ENCODE measurements at places on chromosomes 3 and 15. TPM values are rescaled to one million over a fixed set of nuclear protein-coding genes. Genes with fewer than 3 reads are reported as not detected.

DNA sequence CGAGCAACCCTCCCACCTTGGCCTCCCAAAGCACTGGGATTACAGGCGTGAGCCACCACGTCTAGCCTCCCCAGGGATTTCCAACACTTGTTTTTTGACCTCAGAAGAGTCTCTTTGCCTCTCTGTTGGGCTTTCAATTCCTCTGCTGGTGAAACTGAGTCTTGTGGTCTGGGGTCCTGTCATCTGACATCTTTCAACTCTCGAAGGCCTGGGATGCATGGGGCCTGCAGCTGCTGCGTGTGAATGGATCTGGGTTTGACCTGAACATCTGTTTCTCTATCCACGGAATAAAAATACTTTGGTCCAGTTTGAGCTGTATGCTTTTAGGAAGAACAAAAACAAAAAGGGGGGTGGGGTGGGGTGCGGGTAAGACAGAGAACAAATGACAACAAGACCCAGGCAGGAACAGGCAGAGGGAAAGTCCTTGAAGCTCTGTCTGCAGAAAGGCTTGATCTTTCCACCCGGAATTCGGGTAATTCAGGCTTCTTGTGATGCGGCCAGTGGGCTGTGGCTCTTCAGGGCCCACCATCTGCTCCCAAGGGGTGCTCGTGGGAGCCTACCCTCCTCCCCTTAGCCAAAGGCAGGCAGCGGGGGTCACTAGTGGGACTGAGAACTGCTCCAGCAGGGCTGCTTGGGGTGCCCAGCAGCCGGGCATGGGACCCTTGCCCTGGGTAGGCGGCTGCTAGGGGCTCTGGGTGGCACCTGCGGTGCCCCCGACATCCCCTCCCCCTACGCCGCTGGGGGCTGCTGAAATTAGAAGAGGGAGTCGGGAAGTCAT is 71.5 kb downstream of the SLC12A8 start:
- peak overlapping the region; percentile 43 for H3K4me3 ChIP-seq
- DNase-seq, result no peak
- no peaks in the 10 kb centered on the region for H3K27me3 ChIP-seq
- H3K36me3 ChIP-seq, result no peaks in the 10 kb centered on the region
- peak overlapping the region; percentile 80 for H3K27ac ChIP-seq
- peaks cover 63% of the 10 kb centered on the region for H3K4me1 ChIP-seq

GRCh38 chr3:43540624-43541023 is 81.2 kb downstream of the ANO10 start:
- H3K4me3 ChIP-seq, result no peak overlapping the region
- no peak overlapping the region for H3K27ac ChIP-seq
- no peaks in the 10 kb centered on the region for H3K36me3 ChIP-seq

Gene ZNF662
- 6.6 TPM for total RNA-seq

DNA sequence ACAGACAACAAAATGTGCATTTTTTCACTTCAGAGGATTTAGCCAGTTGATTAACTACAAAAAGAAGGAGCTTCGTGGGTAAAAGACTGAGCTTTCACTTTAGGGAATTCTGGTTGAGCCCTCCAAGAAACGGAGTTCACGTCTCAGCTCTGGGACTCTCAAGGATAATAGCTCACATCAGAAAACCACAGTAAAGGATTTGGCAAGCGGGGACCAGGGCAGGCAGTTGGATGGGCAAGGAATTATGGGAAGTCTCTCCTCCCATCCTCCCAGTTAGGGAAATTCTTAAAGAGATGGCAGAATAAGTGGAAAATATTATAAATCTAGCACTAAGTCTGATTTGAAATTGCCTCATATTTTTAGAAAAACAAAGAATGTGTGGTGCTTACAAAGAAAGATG is 188.3 kb upstream of the EOMES start:
- no peaks in the 10 kb centered on the region for H3K4me1 ChIP-seq
- no peaks in the 10 kb centered on the region for H3K36me3 ChIP-seq
- no peaks in the 10 kb centered on the region for H3K27me3 ChIP-seq

Gene EIF2A
- total RNA-seq, result 146 TPM

DNA sequence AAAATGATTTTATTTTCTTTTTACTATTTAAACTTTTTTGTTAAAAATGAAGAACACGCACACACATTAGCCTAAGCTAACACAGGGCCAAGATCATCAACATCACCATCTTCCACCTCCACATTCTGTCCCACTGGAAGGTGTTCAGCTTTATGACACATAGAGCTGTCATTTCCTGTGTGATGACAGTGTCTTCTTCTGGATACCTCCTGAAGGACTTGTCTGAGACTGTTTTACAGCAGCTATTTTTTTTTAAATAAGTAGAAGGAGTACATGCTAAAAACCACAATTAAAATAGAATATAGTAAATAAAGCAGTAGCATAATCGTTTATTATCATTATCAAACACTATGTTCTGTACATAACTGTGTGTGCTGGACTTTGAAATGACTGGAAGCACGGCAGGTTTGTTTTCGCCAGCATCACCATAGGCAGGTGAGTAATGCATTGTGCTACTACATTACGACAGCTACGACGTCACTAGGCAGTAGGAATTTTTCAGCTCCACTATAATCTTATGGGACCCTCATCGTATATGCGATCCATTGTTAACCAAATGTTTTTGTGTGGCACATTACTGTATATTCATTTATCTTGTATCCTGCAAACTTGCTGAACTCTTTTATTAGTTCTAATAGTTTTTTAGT is 72.8 kb downstream of the KLF15 start:
- no peak overlapping the region for H3K4me3 ChIP-seq
- no peak overlapping the region for H3K27ac ChIP-seq
- H3K36me3 ChIP-seq, result no peaks in the 10 kb centered on the region
- peaks cover 22% of the 10 kb centered on the region for H3K4me1 ChIP-seq
- DNase-seq, result no peak
- no peaks in the 10 kb centered on the region for H3K27me3 ChIP-seq

Gene LMAN1L
- not detected for total RNA-seq

Gene IQCF5
- not detected for total RNA-seq

Gene TMEM212
- total RNA-seq, result not detected

DNA sequence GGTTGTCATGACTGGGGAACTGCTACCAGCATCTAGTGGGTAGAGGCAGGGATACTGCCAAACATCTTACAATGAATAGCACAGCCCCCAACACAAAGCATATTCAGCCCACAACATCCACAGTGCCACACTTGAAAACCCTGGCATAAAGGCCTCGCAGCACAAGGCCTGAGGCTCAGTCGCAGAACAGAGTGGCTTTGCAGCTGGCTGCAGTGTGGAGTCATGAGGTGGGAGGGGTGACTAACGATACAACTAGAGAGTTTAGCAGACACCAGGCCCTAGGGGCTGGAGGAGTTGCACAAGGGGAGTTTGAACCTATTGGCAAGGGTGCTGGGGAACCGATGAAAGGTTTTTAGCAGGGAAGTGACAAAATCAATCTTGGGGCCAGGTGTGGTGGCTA is 32.1 kb downstream of the GRK7 start:
- DNase-seq, result no peak
- H3K27ac ChIP-seq, result peak overlapping the region; percentile 90
- H3K36me3 ChIP-seq, result no peaks in the 10 kb centered on the region
- no peak overlapping the region for H3K4me3 ChIP-seq
- peaks cover 31% of the 10 kb centered on the region for H3K4me1 ChIP-seq

Gene GRAMD2A
- total RNA-seq, result 7.4 TPM

DNA sequence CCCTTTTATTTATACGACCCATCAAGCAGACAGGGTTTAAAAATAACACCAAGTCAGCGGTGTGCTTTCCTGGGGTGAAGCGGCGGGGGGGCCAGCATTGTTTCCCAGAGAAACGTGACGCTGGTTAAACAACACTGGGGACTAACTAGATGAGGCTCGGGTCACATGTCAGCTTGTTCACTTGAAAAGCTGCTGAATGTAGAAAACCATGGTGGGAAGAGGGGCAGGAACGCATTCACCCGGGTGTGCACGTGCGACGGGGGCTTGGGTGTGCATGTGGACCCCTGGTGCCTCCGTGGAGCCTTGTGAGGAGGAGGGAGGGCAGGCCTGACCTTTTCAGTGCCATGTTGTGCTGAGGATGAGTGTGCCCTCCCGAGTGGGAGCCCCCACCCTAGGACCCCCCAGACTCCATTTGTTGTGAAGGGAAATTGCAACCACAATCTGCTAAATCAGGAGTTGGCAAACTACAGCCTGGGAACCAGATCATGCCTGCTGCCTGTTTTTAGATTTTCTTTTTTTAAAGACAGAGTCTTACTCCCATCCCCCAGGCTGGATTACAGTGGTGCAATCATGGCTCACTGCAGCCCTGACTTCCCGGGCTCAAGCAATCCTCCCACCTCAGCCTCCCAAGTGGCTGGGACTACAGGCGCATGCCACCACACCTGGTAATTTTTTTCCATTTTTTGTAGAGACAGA is 70.4 kb upstream of the CMTM7 start:
- no peak overlapping the region for H3K27ac ChIP-seq
- no peaks in the 10 kb centered on the region for H3K27me3 ChIP-seq
- H3K36me3 ChIP-seq, result no peaks in the 10 kb centered on the region
- DNase-seq, result no peak
- no peak overlapping the region for H3K4me3 ChIP-seq
- H3K4me1 ChIP-seq, result no peaks in the 10 kb centered on the region

All from vagina (tissue), 2 donors.